Lung (tissue), 17 donors: ENCODE measurements at places on chromosomes 4 and X. TPM values are rescaled to one million over a fixed set of nuclear protein-coding genes. Genes with fewer than 3 reads are reported as not detected.

DNA sequence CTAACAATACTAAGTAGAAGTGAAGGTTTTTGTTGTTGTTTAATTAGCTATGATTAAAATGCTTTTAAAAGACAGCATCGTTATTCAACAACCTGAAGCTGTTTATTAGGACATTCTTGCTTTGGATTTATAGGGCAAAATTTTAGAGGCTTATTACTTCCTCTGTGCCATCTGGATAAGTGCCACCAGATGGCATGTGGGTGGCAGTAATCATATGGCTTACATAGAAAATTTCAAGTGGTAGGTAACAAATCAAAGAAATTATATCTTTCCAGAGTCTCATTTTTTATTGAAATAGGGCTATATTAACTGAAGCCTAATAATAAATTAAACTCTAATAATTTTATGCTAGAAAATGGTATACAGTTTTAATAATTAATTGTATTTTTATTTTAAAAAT is 83.3 kb upstream of the HTR2C start:
- DNase-seq = no peak

The CPZ gene
- total RNA-seq = 2.0 TPM

The YY2 gene
- 2.0 TPM for total RNA-seq

The SUPT20HL1 gene
- total RNA-seq = not detected

The S100G gene
- total RNA-seq = not detected

- DNase-seq = no peak
Measured at GRCh38 chrX:129779747-129780146, at the start of gene SASH3. SASH3 (plus strand) TSS chrX:129779949; CDS start chrX:129780098, 149 bp downstream.

DNA sequence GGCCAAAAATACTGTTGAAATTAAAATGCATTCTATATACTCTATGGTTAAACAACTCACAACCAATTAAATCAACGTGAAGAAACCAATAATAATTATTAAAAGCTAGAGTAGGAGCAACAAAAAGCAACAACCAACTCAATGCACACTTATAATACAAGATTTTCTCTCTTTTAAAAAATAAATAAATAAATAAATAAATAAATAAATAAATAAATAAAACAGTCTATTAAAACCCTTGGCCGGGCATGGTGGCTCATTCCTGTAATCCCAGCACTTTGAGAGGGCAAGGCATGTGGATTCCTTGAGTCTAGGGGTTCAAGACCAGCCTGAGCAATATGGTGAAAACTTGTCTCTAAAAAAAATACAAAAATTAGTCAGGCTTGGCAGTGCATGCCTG is 62.7 kb downstream of the ENOX2 start:
- DNase-seq = no peak

GRCh38 chr4:7275490-7276154 is 83.3 kb downstream of the SORCS2 start:
- no peak for DNase-seq

The BCLAF3 gene
- total RNA-seq = 11.2 TPM

- DNase-seq = no peak
Measured at GRCh38 chr4:183299464-183299863, 20.6 kb downstream of the CLDN22 start.

DNA sequence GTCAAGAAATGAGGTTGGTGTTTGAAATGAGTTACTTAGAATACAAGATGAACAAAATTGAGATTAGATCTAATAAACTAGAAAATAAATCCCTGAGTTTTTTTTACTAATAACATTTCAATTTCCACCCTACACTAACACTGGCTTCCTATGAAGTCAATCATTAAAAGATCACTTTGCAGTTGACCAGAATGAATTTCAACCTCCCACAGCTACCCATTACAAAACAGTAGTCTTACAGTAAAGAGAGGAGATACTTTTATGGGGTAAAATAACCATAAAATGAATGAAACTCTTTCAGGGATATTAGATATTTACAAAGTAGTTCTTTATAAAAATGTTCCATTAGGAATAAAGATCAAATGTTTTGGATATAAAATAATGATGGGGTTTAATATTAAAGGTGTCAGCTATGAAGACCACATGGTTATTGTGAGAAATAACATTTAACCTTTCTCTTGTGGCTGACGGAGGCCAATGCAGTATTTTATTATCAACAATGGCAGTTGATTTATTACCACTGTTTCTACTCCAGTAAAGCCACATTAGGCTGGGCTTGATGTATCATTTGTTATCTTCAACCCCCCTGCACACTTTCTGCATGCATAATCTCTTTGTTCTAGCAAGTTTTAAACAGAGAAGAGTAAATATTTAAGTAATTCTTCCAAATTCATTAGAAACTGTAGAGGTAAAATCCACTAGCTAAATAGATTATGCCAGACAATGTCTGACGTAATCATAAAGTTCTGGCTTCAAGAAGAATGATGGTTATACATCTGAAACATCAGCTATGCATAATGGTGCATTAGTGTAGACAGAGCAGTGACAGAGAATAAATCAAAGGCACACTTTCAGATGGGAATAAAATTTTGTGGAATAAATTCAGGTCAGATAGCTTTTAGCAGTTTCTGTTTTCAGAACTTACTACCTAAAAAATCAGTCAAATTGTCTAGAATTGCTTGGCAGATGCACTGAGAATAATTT is 516.6 kb downstream of the PCDH18 start:
- no peak for DNase-seq

The MAGEA11 gene
- not detected for total RNA-seq

The PNMA3 gene
- 0.28 TPM for total RNA-seq

The SERPINA7 gene
- total RNA-seq = not detected

The PTCHD1 gene
- 0.28 TPM for total RNA-seq

GRCh38 chrX:10725071-10725470 is 104.7 kb upstream of the MID1 start:
- DNase-seq = no peak
